PC-3 (cell line): ENCODE measurements at places on chromosomes 7 and 10. TPM values are rescaled to one million over a fixed set of nuclear protein-coding genes. Genes with fewer than 3 reads are reported as not detected.

- peak overlapping the region; percentile 79 for H3K4me3 ChIP-seq
- no peak for DNase-seq
- no peaks in the 10 kb centered on the region for H3K36me3 ChIP-seq
- no peaks in the 10 kb centered on the region for H3K27me3 ChIP-seq
- peaks cover 18% of the 10 kb centered on the region for H3K4me1 ChIP-seq
- no peak overlapping the region for H3K27ac ChIP-seq
These were observed 904 bp upstream of the CCDC7 start for GRCh38 chr10:32445036-32445435.

DNA sequence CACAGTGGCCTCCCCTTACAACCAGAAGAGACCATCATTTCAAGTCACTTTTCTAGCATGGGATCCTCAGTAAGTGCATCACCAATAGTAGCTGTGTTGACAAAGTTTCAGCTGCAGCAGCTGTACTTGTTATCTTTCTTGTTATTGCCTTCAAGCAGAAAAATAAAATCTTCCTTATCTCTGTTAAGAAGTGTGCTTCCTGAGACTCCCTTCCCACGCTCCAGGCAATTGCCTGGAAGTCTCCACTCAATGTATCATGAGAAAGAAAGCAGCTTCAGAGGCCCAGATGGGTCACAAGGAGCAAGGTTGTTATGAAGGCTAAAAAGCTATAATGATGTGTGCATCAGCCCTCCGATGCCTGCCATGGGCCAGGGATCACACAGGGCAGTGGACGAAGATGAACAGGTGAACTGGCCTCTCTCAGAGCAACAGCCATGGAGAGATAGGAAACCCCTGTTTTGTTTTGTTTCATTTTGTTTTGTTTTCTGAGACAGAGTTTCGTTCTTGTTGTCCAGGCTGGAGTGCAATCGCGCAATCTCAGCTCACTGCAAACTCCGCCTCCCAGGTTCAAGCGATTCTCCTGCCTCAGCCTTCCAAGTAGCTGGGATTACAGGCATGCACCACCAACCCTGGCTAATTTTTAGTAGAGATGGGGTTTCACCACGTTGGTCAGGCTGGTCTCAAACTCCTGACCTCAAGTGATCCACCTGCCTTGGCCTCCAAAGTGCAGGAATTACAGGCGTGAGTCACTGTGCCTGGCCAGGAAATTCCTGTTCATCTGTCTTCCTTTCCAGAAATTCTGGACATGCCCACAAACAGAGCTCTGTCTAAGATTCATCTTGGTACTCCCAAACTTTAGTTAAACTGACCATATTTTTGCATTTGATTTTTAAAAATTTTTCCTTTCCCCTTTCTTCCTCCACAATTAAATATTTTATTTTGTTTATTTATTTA, 340.5 kb downstream of the TNS3 start:
- H3K4me1 ChIP-seq: no peaks in the 10 kb centered on the region
- no peaks in the 10 kb centered on the region for H3K36me3 ChIP-seq
- no peak overlapping the region for H3K27ac ChIP-seq

GRCh38 chr7:17580141-17580540, 281.7 kb downstream of the AHR start:
- H3K4me1 ChIP-seq: no peaks in the 10 kb centered on the region
- no peaks in the 10 kb centered on the region for H3K36me3 ChIP-seq
- peak; percentile 54 for DNase-seq
- no peak overlapping the region for H3K27ac ChIP-seq

The BHLHA15 gene
- 12.0 and 13.9 TPM in 2 replicates for total RNA-seq

The SPDYE5 gene
- 0.18 TPM in 1 of 2 replicates, not detected in the other for total RNA-seq

The LHFPL3 gene
- not detected in 2 replicates for total RNA-seq

DNA sequence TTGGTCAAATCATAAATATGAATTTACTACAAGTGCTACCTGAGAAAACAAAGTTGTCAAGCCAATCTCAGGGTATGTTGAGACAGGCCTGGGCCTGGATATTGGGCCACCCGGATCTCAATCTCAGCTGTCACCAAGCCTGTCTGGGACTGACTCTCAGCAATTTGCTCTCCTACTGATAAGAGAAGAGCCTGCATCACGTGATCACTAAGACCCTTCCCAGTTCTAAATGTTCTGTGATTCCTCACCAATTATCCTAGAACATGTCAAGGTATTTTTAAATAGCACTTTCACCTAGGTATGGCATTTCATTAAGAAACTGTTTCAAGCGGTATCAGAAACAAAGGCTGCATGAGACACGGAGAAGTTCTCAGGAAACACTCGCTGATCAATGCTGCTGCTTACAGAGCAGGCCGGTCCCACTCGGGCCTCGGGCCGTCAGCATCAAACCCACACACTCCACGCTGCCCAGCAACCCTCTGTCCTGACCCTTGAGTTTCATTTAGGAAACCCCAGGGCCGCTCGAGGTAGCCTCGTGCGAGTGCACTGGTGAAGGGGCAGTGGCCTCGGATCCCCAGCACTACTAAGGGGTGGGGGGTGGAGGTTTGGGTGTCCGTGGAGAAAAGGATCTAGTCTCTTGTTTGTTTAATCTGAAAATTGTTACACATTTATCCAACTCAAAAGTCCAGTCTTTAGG, 4.1 kb downstream of the KLF6 start:
- no peak for DNase-seq
- peak overlapping the region; percentile 98 for H3K27ac ChIP-seq
- H3K4me3 ChIP-seq: peak overlapping the region; percentile 96
- peaks cover 70% of the 10 kb centered on the region for H3K36me3 ChIP-seq

The RBM20 gene
- total RNA-seq: 0.40 and 1.3 TPM in 2 replicates

DNA sequence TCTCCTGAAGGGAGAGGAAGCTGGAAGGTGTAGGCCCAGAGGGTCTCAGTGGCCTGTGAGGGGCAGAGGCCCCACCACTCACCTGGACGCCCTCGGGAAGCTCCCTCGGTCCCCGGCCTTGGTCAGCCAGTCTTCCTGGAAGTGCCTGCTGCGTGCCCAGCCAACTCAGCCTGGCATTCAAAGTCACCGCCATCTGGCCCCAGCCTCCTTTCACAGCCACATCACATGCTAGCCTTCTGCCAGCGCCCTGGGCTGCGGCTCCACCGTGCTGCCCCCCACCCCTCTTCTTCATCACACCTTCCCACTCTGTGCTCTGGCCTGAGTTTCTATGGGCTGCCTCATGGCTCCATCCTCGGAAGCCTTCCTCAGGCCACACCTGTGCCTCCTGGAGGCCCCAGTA, 98.0 kb downstream of the ZMIZ1 start:
- H3K27me3 ChIP-seq: no peaks in the 10 kb centered on the region
- no peak overlapping the region for H3K27ac ChIP-seq
- no peak for DNase-seq
- H3K4me1 ChIP-seq: peaks cover 17% of the 10 kb centered on the region
- H3K4me3 ChIP-seq: no peak overlapping the region
- peaks cover 14% of the 10 kb centered on the region; the same call in 1 of the 2 replicates for H3K36me3 ChIP-seq

DNA sequence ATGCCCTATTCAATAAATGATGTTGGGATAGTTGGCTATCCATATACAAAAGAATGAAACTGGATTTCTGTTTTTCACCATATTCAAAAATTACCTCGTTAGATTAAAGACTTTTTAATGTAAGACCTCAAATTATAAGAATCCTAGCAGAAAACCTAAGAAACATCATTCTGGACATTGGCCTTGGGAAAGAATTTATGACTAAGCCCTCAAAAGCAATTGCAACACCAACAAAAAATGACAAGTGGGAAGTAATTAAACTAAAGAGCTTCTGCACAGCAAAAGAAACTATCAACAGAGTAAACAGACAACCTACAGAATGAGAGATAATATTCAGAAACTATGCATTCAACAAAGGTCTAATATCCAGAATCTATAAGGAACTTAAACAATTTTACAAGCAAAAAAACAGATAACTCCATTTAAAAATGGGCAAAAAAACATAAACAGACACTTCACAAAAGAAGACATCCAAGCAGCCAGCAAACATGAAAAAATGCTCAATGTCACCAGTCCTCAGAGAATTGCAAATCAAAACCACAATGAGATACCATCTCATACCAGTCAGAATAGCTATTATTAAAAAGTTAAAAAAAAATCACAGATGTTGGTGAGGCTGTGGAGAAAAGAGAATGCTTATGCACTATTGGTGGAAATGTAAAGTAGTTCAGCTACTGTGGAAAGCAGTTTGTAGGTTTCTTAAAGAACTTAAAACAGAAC, 309.8 kb downstream of the AHR start:
- H3K4me3 ChIP-seq: no peak overlapping the region
- no peak overlapping the region for H3K27ac ChIP-seq
- no peaks in the 10 kb centered on the region for H3K36me3 ChIP-seq
- peak; percentile 26 for DNase-seq
- peaks cover 4% of the 10 kb centered on the region for H3K4me1 ChIP-seq
- no peaks in the 10 kb centered on the region for H3K27me3 ChIP-seq

GRCh38 chr10:114311023-114311422, 72.0 kb downstream of the VWA2 start:
- no peak overlapping the region for H3K27ac ChIP-seq
- H3K4me1 ChIP-seq: peaks cover 7% of the 10 kb centered on the region
- no peaks in the 10 kb centered on the region for H3K27me3 ChIP-seq
- DNase-seq: no peak
- no peaks in the 10 kb centered on the region for H3K36me3 ChIP-seq

The MLXIPL gene
- 4.7 and 6.9 TPM in 2 replicates for total RNA-seq

DNA sequence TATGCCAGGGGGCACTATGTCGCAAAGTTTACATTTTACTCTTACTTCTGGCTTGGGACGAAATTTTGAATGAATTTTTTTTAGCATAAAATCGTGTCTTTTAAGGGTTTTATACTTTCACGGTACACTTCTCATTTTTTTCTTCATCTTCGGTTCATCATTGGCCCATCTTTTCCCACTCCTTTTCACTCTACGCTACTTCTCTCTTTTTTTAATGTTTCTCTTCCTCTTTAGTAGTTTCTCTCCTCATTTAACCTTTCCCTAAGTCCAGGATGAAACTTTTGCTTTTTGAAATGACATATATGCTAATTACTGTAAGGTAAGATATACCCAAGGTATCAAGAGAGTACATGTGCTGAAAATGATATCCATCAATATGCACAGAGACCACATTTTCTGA, 39.5 kb downstream of the C7orf33 start:
- no peak for DNase-seq
- H3K4me3 ChIP-seq: no peak overlapping the region
- H3K4me1 ChIP-seq: no peaks in the 10 kb centered on the region
- no peak overlapping the region for H3K27ac ChIP-seq
- peaks cover 16% of the 10 kb centered on the region; the same call in 1 of the 2 replicates for H3K27me3 ChIP-seq

DNA sequence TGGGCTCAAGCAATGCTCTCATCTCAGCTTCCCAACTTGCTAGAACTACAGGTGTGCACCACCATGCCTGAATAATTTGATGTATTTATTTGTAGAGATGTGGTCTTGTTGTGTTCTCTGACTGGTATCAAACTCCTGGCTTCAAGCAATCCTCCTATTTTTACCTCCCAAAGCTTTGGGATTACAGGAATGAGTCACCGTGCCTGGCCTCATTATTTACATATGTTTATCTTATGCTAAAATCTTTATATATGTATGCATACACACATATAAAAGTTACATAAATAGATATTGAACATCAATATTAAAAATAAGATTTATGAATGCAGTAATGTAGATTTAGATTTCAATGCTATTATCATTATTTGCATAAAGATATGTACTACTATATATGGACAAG, 1634.5 kb upstream of the LRRTM3 start:
- H3K4me1 ChIP-seq: peaks cover 13% of the 10 kb centered on the region
- no peaks in the 10 kb centered on the region for H3K36me3 ChIP-seq
- no peak overlapping the region for H3K27ac ChIP-seq

GRCh38 chr10:11602919-11603523, 8.4 kb downstream of the USP6NL start:
- DNase-seq: peak; percentile 51
- no peaks in the 10 kb centered on the region for H3K27me3 ChIP-seq
- peaks cover 14% of the 10 kb centered on the region for H3K4me1 ChIP-seq
- H3K27ac ChIP-seq: peak overlapping the region; percentile 18; the same call in 1 of the 2 replicates
- no peak overlapping the region; the same call in 1 of the 2 replicates for H3K4me3 ChIP-seq
- no peaks in the 10 kb centered on the region for H3K36me3 ChIP-seq

DNA sequence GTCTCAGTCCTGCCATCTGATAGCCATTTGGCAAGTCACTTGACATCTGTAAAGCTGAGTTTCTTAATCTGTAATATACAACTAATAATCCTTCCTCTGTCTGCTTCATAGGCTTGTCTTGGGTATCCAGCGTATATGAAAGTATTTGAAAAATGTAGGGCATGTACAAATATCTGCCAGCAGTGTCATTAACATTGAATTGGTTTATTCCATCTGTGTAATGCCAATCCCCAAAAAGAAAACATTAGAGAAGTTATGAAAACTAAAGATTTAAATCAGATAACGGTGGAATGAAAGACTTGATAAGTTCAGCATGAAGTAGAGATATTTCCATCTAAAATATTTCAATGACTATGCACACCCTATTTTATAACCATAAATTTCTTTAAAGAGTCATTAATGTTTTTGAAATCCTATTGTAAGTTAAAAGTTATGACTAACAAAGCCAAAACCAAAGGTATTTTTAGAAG, 9.8 kb upstream of the RTKN2 start:
- H3K4me1 ChIP-seq: no peaks in the 10 kb centered on the region
- H3K27ac ChIP-seq: no peak overlapping the region
- DNase-seq: peak; percentile 28
- H3K4me3 ChIP-seq: no peak overlapping the region
- H3K27me3 ChIP-seq: no peaks in the 10 kb centered on the region

- no peaks in the 10 kb centered on the region for H3K36me3 ChIP-seq
- no peak for DNase-seq
- H3K27ac ChIP-seq: no peak overlapping the region
- no peaks in the 10 kb centered on the region for H3K27me3 ChIP-seq
- no peaks in the 10 kb centered on the region for H3K4me1 ChIP-seq
These were observed 311.1 kb downstream of the INHBA start for GRCh38 chr7:41391818-41392217.

DNA sequence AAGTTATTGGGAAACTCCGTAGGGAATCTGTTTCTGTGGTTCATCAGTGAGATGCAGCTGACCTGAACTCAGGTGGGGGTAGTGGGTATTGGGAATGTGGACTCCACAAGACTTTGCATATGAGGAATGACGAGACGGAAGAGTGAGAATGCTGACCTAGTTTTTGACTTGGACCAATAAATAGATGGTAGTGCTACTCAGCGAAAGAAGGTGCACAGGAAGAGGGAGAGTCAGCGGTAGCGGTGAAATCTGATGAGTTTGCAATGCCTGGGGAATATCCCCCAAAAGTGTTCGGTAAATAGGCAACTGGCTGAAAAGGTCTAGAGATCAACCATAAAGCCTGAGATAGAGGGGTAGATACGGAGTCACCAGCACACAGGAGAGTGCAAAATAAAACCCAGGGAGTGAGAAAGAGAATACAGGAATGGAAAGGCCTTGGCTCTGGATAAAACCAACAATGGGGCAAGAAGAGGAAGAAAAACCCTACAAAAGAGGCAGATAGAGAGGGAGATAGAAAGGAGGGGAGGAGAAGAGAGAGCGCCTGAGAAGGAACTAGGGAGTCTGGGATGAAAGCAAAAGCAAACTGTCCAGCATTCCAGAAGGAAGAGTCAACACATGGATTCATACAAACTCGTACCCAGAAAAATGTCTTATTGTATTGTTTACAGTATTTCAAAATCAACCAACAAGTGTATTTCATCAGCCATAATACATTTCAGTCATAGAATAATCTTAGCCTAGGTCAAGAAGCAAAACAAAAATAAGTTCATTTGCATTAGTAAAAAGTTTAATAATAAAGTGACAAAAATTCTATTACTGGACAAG, 5.4 kb downstream of the ARHGAP21 start:
- peak; percentile 77 for DNase-seq
- H3K4me1 ChIP-seq: peaks cover 35% of the 10 kb centered on the region
- H3K27ac ChIP-seq: peak overlapping the region; percentile 65
